ENCODE measurements at places on chromosomes 2 and 18.

- DNase-seq, result no peak
These were observed 178.7 kb upstream of the MGAT5 start for GRCh38 chr2:134075204-134075603.

GRCh38 chr2:53006980-53007379 lies 760.6 kb upstream of the CHAC2 start:
- no peak for DNase-seq

GRCh38 chr2:160581035-160581434 lies 87.4 kb upstream of the RBMS1 start:
- no peak for DNase-seq

DNA sequence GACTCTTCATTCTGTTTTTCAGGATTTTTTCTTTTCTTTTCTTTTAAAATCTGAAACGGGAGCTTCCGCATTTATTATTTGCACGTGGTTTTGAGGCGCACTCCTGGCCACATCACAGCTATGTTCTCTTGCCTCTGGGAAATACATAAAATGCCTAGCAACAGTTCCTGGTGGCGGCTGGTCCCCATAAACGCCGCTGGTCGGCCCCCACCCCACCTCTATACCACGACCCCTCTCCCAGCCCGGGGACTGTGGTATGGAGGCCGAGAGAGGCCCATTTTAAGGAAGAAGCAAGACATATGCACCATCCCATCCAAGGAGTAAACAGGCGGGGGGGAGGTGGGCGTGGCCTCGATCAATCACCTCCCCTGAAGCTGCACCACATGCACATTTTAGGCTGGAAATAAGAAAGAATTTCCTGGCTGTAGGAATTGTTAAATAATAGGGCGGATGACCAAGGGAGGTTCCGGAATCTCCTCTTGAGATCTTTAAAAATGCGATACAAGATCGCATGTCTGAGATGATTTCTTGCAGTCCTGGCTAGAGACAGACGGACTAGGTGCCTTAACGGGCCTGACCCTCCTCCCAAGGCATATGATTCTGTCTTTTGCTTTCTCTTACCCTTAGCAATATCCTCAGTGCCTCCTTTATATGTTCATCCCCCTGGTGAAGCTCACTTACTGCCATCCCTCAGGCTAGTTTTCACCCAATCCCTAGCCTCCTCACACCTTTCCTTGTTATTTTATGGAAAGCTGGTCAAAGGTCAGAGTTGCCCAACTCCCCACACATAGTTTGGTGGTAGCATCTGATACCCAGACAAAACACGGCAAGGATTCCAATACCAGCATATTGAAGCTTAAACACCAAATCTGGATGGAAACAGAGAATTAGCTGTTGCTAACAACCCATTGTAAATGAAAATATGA lies 82.4 kb downstream of the BCL2 start:
- DNase-seq, result no peak

DNA sequence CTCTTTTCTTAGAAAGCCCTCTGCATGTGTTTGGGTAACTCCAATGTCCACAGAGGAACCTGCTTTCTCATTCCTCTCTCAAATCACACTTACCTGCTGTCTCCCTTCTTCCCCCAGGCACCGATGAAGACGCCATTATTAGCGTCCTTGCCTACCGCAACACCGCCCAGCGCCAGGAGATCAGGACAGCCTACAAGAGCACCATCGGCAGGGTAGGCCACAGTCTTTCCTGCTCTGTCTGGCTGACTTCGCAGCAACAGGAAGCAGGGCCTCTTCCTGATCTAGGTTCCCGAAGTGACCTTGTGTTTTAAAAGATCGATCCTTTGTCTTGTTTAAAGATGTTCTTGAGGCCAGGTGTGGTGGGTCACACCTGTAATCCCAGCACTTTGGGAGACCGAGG lies 25.0 kb upstream of the GMCL1 start:
- no peak for DNase-seq

Data from T-helper 1 cell (primary cell).